Stimulated activated CD4-positive, alpha-beta T cell treated with anti-CD3 and anti-CD28 coated beads, TNF-alpha, amount 100 ng/mL, for 1 hour (primary cell): ENCODE measurements at places on chromosomes 4 and X.
A peak's percentile ranks its signal among the peaks of the same experiment; 100 is the strongest.

GRCh38 chr4:770022-770421 is 55.9 kb downstream of the CPLX1 start:
- DNase-seq: no peak

DNA sequence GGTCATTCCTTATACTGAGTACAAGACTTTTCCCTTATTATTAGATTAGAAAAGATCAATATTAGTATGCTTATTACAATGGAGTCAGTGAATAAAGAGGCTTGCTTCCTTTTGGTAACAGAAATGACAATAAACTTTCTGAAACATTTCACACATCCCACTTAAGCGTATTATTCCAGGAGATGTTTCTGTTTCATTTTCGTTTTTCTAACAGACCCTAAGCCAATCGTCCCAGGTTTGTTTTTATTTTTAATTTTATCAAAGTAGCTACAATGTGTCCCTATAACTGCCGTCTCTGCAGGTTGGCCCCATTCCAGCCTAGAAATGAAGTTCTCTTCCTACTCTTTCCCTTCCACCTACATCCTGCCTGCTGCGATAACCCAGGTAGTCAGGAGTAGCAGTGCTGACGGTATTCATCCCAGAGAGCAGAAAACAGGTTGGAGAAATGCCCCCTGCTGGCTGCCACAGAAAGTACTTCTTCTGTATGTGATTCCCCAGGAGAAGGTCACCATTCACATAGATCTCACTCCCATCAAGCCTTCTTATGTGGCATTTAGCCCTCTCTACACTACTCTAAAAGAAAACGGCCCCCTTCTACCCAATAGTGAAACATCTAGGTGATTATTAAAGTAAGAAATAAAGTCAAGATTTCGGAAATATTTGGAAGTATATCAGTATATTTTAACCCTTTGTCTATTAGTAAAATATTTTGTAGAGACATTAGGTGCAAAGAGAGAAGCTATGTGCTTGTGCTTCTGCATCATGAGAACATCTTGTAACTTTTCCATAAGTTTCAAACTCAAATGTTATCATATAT is 40.4 kb downstream of the ENPEP start:
- DNase-seq: peak; percentile 49

- no peak for DNase-seq
Observed at GRCh38 chr4:159428293-159428692, 325.4 kb downstream of the RAPGEF2 start.

GRCh38 chr4:123788577-123788976 is 392.0 kb downstream of the SPRY1 start:
- DNase-seq: no peak

- DNase-seq: no peak
Observed at GRCh38 chr4:150384249-150384648, 197.7 kb upstream of the MAB21L2 start.
